CD8-positive, alpha-beta memory T cell (primary cell): ENCODE measurements at places on chromosomes 2 and 18. TPM values are rescaled to one million over a fixed set of nuclear protein-coding genes. Genes with fewer than 3 reads are reported as not detected.

Gene IGFBP5
- not detected for total RNA-seq

Gene RAB6C
- not detected for total RNA-seq

Gene CD28
- total RNA-seq: 66.4 TPM

Gene MYOM1
- 0.84 TPM for total RNA-seq

Gene IL36RN
- not detected for total RNA-seq

Gene C18orf54
- 10.1 TPM for total RNA-seq

- no peak for DNase-seq
Measured at GRCh38 chr2:192813341-192813740, 618.6 kb upstream of the TMEFF2 start.

DNA sequence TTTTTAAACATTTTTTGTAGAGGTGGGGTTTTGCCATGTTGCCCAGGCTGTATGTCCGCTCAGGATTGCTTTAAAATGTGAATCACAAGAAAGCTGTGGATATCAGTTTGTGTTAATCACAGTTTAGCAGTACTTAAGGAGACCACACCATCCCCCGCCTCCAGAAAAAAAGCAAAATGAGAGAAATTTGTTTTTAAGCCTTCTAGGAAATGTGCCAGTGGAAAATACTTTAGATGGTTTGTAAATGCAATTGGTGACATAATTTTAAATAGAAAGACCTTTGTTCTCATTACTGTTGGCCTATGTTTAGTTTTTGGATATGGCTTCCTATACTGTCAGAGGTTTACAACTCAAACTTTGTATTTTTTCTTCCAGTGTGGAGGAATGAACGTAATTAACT, 27.0 kb downstream of the GCA start:
- no peak for DNase-seq

DNA sequence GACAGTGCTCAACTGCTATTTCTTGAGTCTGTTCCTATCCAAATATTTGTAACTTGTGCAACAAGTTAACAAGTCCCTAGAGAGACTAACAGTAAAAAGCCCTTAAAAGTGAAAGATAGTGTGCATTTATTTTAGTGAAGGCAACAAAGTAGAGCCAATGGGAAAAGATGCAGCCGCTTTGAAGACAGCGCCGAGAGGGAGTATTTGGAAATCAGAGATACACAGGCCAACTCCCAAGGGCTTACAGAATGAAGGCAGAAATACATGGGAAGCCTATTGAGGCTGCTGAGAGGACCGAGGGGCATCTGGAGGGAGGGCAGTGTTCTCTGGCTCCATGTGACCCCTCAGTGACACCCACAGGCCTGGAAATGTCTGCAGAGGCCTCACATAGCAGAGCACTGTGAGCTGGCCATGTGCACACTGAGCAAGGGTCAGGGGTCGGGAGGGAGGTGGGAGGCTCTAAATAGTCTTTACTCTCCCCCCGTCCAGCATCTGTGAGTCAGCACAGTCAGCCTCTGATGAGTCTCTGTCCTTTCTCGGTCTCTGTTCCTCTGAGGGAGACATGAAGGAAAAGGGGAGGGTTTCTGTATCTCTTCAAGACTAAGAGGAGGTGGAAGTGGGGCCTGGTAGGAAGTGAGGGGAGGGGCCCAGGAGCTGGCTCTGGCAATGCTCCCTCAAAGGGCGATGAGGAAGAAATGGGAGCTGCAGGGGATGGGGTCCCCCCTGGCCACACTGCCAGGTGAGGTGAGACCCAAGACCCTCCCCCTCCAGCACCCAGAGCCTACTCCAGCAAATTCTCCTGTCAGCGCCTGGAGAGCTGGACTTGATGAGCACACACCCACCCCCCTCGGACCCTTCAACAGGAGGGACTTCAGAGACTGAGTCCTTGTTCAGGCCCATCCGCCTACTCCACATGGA, 133.6 kb downstream of the SP3 start:
- no peak for DNase-seq

GRCh38 chr2:160034396-160034795, 28.0 kb downstream of the PLA2R1 start:
- DNase-seq: no peak

DNA sequence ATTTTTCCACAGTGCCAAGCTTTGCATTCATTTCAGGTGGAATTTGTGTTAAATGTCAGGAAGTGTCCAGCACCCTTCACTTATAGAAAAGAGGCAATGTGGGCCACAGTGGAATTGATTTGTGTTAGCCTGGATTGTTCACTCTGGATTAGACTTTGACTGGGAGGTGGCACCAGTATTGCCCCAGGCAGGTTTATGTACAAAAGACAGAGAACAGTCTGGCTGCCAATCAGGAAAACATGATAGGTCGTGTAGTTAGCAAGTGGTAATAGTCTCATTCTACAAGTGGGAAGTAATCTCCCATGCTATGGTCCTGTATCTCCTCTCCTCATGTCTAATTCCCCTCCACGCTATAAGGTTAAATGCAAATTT, 45.6 kb downstream of the RAB27B start:
- DNase-seq: no peak

DNA sequence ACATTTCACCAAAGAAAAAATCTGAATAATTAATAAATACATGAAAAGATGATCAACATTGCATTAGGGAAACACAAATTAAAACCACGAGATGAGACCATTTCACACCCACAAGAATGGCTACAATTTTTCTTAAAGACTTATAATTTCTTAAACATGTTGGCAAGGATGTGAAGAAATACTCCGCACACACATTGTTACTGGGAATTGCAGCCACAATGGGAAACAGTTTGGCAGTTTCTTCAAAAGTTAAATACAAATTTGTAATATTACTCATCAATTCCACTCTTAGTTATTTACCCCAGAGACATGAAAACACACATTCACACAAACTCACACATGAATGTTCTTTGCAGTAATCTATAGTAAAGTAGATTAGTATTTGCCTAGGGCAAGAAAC, 363.3 kb upstream of the SMIM21 start:
- no peak for DNase-seq

DNA sequence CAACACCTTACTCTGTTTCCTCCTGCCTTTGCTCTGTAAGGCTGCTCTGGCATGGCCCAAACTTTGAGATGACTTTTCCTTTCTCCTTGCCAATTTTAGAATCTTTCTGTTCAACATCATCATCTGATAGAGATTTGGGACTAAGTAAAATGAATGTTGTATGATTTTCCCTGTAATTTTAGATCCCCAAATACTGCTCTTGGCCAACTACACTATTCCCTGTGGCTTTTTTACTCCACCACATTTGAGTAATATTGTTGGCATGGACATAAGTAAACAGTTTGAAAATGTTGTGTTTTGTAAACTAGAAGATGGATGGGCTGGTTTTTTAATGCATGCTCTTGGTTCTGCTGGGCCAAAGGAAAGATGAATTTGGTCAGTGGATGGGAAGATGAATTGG, 12.1 kb downstream of the LTBP1 start:
- DNase-seq: no peak

DNA sequence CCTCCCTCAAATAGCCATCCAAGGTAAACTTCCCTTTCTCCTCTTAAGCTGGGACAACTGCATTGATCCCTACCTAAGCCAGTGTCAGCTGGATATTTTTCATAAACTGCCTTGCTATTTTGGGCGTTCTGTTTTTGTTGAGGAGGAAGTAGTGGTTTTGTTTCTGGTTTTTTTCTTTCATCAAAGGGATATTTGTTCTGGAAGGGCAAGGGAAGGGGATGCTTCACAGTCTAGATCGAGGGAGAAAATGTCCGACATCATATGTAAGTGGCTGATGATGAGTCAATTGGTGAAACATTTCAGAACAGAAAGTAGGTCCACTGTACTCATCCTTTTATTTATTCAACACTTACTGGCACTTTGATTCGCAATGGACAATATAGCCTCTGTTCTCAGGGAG, 31.0 kb downstream of the TANC1 start:
- no peak for DNase-seq

GRCh38 chr2:29807082-29807481, 114.3 kb downstream of the ALK start:
- DNase-seq: no peak

DNA sequence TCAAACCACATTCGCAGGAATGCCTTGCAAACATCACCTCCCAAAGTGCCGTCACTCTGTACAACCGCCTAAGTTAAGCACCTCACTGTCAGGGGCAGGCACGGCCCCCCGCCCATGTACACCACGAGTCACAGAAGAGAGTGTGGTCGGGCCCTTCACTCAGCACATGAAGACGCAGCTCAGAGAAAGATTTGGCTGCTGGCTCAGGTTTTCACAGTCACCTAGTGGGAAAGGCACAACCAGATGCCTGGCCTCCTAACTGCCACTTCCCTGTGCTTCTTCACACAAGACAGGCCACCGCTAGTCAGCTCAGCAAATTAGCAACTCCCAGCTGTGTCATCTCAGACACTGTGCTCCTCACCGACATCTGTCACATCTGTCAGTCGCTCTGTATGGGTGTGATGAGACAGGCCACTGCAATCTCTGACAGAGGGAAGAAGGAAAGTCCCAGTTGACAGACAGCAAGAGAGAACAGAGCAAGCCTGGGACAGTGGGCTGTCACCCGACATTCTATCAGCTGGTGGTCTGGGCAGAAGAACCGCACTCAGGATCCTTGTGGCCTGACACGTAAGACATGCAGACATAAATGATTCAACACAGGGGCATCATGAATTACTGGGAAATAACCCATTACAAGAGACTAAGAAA, 60.8 kb downstream of the CRACDL start:
- DNase-seq: no peak

DNA sequence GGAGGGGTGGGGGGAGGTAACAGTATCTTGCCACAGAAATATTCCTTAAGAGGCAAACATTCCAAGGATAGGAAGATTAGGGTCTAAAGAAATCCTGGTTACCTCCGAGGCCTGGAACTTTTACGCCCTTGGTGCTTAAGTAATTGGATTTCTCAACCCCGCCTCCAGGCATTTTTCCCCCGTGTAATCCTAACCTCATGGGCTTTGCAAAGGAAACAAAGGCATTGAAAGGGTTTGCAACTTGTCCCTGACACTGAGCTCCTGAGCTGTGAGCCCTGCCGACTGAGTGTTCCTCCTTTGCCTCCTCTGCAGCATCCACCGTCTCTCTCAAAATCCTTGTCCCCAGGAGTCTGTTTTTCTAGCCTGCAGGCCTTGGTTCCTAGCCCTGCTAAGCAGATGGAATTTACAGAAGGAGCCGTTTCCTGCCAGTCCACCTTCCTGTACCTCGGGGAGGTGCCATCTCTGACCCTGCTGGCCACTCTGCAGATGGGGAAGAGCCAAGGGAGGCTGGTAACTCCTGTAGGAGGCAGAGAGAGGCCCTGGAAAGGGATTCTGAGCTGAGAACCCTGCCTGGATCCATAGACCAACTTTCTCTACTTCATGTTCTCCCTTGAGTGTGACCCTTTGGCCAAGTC, 24.2 kb downstream of the TET3 start:
- DNase-seq: no peak

GRCh38 chr2:134173338-134174016, 80.4 kb upstream of the MGAT5 start:
- no peak for DNase-seq

- DNase-seq: no peak
Measured at GRCh38 chr2:211373203-211373602, 816.8 kb downstream of the CPS1 start.

GRCh38 chr18:1050012-1050657, 145.5 kb downstream of the ADCYAP1 start:
- DNase-seq: no peak

- no peak for DNase-seq
Measured at GRCh38 chr2:71932780-71933466, 214.7 kb downstream of the CYP26B1 start.

DNA sequence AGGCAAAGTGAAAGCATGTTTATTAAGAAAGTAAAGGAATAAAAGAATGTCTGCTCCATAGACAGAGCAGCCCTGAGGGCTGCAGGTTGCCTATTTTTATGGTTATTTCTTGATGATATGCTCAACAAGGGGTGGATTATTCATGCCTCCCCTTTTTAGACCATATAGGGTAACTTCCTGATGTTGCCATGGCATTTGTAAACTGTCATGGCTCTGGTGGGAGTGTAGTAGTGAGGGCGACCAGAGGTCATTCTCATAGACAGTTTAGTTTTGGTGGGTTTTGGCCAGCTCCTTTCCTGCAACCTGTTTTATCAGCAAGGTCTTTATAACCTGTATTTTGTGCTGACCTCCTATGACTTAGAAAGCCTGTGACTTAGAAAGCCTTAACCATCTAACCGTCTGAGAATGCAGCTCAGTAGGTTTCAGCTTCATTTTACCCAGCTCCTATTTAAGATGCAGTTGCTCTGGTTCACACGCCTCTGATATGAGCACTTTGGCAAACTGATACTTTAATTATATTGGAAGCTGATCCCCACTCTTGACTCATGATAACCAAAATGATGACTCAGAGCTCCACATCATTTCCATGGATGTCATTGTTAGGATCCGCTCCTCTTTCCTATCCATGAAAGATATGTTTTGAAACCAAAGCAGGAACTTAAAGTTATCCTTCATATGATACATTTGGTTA, 14.5 kb upstream of the ERMN start:
- no peak for DNase-seq

DNA sequence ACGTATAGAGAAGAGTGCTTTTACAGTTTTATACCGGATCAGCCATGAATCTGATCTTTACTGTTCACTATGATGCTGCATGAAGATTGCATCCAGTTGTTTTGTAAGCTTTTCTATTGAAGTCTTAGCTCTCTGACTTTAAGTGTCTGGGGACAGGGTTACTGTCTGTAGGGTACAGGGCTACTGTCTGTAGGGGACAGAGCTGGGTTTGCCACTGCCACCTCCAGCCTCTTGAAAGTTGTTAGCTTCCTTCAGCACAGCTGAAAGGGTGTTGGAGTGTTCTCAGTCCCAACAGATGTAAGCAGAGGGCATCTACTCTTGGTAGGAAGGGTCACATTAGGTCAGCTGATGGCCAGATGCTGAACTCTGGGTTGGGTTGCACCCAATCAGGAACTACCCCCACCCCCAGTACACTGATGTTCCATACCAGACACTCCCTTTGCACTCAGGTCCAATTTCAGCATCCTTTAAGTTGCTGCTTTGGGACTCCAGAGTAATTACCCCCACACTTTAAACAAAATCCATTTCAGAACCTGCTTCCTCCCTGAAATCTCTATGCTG, 58.0 kb downstream of the MYL12B start:
- DNase-seq: no peak

GRCh38 chr2:207313947-207314346, 148.2 kb upstream of the KLF7 start:
- DNase-seq: no peak

DNA sequence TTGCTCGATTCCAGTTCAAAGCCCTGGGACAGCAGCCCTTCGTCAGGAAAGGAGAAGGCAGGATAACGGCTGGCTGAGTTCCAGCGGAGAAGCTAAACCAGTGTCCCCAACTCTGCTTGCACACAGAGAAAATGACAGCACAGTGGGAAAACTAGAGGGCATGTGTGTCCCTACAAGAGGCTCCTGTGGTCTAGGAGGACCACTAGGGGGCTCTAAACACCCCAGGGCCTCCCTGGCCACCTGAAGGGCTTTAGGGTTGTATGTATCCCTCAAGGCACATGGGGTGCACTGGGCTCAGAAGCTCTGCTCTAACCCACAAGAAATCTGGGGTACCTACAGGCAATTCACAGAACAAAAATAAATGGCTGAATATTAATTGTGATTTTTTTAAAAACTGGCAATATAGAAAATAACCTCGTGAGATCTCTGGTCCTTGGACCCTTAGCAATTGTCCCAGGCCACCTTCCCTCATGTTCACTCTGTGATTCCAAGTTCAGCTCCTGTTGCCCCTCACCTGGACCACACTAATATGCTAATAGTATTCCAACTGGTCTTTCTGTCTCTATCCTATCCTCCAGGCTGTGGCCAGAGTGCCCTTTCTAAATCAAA, 17.5 kb downstream of the STAT1 start:
- DNase-seq: peak; percentile 18
